ENCODE measurements at places on chromosomes 13 and 19.

GRCh38 chr19:3496392-3497273 lies 3.8 kb downstream of the DOHH start:
- DNase-seq: no peak

GRCh38 chr13:27257648-27258253 lies 6.4 kb downstream of the RPL21 start:
- DNase-seq: no peak

GRCh38 chr13:34035676-34036325 lies 217.9 kb downstream of the RFC3 start:
- no peak for DNase-seq

GRCh38 chr13:82717249-82717648 lies 1165.0 kb downstream of the SLITRK1 start:
- no peak for DNase-seq

DNA sequence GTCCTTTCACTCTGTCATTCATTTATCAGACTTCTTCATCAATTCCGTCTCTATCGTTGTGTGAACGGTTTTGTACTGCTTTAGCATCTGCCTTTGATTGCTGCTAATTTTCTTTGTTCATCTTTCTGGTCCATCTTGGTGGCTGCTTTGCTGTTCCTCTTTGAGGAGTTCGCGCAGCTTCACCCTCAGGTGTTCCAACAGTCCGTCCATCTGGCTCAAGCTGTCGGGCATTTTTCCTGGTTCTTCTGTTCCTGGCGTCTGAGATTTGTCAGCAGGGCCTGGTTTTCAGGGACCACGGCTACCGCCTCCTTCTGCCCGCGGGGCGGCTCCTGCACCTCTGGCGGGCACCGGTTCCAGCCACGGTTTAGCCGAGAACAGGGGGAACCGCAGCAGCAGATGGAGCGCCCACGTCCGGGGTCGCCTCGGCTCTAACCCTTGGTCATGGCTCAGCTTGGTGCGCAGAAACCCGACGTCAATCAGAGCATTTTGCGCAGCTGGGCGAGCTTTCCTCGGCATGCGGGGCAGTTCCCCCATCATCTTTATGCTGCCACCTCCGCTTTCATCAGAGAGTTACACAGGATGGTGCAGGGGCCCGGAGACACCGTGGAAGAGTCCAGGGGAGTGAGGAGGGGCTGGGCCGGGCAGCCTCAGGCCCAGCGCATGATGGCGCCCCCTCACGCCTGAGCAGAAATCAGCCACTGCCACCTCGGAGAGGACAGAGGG lies 89.5 kb downstream of the ZNF100 start:
- DNase-seq: no peak

Data from GM12864 (cell line).